Thoracic aorta (tissue), 2 donors: ENCODE measurements at places on chromosomes 5 and 9. TPM values are rescaled to one million over a fixed set of nuclear protein-coding genes. Genes with fewer than 3 reads are reported as not detected.
A peak's percentile ranks its signal among the peaks of the same experiment; 100 is the strongest.

DNA sequence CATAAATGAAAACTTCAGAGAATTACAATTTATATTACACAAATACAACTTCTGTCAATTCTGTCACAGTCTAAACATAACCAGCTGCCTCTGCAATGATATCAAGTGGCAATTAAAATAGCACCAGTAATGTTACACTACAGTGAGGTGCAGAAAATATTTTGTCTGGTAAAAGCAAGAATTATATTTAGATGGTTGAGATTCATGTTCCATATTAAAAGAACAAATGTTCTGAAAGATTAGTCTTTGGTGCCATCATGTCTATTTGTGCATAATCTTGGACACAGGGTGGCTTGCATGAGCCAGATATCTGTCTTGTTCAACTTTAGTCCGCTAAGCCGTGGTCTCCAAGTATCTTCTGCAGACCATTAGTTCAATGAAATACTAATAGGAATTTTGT, 29.0 kb upstream of the PRR16 start:
- no peak for DNase-seq

- DNase-seq = no peak
Observed at GRCh38 chr5:88867638-88868037, 15.3 kb downstream of the MEF2C start.

- no peak for DNase-seq
Observed at GRCh38 chr5:111144352-111144930, 52.3 kb downstream of the WDR36 start.

Gene SLC22A4
- total RNA-seq = 2.1 TPM

GRCh38 chr9:24245988-24246387, 299.7 kb downstream of the IZUMO3 start:
- DNase-seq = no peak

GRCh38 chr5:114116981-114117380, 244.9 kb upstream of the KCNN2 start:
- no peak for DNase-seq

DNA sequence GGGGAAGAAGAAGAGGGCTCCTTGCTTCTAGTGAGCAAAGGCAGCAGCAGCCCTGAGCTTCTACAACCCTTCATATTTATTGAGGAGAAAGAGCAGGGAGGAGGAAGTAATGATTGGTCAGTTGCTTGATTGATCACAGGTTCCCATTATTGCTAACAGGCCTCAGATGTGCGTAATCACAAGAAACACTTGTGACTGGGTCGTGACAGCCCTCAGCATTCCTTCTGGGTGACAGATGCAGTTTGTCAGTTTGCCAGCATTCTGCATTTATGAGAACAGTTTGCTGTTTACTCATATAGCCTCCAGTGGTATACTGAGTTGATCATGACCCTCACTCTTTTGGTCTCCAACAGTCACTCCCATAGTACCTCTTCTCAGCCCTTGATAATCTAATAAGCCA, 111.5 kb upstream of the TNC start:
- no peak for DNase-seq

Gene TEX48
- total RNA-seq = not detected

DNA sequence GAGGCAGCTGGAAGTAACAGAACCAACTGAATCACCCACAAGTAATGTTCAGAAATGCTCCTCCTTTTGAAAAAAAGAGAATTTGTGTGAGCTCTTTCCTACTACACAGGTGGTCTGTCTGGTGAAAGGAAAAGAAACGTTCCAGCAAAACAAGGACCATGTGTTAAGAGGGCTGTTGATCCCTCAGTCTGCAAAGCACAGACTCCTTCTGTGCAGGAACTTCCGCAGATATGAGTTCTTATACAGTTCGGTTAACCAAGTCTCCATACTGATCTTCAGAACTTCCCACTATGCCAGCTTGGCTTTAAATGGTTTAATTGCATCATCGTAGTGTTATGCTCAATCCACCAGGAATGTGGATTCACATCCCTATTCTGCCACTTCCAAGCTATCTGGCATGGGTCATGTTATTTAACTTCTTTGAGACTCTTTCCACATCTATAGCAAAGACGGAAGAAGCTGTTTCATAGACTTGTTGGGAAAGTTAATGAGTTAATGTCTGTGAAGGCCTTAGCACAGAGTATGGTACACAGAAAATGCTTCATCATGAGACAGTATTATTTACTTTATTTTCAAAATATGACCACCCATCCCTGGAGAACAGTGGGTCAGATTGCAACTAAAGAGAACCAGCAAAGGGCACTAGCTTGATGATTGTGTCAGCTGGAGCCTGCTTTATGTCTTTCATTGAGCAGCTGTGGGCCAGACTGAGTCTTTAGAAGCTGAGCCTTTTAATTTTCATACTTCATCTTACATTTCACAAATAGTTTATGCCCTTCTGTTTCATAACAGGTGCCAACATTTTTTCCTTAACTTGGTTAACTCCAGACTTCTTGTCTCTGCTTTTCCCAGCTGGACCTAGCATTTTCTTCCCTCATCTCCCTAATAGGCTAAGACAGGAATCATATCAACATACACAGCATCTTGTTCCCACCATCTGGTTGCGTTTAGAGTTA, 89.9 kb downstream of the MAMDC2 start:
- DNase-seq = no peak

GRCh38 chr9:69919461-69920061, 98.9 kb downstream of the CFAP95 start:
- DNase-seq = no peak

GRCh38 chr5:73816656-73817420, 190.8 kb downstream of the ARHGEF28 start:
- DNase-seq = no peak

- DNase-seq = no peak
Observed at GRCh38 chr5:150014456-150014855, 13.9 kb downstream of the HMGXB3 start.

Gene FABP6
- not detected for total RNA-seq

DNA sequence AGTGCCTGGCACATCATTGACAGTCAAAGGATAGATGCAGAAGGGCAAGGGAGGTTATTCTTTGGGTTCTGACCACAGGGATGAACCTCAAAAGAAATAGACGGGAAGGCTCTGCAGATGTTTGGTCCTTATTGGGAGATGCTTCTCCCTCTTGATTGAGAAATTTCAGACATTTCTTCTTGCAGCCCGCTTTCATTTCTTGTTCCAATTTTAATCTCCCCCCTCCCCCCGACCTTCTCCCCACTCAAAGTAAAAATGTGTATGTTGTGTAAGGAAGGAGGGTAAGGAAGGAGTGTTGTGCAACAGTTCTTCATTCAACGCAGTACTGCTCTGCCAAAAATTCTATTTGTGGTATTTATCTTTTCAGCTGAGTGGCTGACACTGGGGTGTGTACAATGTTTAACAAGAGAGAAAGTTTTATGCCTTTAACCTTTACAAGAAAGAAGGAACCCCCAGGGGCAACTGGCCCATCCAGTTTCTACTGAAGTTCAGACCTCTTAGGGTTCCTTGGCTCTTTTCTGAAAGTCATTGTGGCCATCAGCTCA, 46.3 kb upstream of the TNFSF15 start:
- no peak for DNase-seq

DNA sequence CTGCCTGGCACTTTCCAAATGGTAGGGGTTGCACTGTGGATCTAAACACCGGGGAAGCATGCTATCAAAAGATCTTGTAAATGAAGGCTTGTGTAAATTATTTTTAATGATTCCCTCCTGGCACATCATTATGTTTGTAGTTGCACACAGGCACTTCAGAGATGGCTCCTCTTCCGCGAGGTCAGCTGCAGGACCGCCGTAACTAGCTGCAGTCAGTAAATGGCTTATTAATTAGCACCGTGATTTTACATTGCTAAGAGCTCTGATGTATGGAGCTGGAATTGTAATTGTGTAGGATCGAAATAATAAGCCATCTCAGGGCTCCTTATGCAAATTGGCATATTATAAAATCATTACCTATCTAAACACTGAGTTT, 397.6 kb upstream of the IRX1 start:
- no peak for DNase-seq

GRCh38 chr9:70003901-70004714, 39.5 kb upstream of the MAMDC2 start:
- no peak for DNase-seq

- DNase-seq = no peak
Observed at GRCh38 chr9:131181091-131181681, 55.8 kb downstream of the NUP214 start.

Gene DHX29
- 35.6 TPM for total RNA-seq

DNA sequence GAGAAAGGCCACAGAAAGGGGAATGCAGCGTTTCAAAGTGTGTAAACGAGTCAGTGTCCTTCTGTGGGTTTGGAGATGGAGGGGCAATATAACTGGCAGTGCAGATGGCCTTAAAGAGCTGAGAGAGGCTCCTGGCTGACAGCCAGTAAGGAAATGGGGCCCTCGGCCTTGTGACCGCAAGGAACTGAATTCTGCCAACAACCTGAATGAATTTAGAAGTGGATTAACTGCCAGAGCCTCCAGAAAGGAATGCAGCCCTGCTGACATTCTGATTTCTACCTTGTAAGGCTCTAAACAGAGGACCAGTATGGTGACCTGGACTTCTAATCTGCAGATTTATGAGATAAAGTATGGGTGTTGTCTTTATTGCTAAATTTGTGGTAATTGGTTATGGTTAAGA, 17.5 kb upstream of the NREP start:
- DNase-seq = no peak

- no peak for DNase-seq
Observed at GRCh38 chr9:116868201-116868600, 181.1 kb downstream of the TRIM32 start.

Gene PTBP3
- total RNA-seq = 26.5 TPM

Gene DOCK2
- 40.3 TPM for total RNA-seq

GRCh38 chr5:145118127-145118526, 717.0 kb downstream of the PRELID2 start:
- no peak for DNase-seq

GRCh38 chr5:55918087-55919035, 67.2 kb downstream of the IL31RA start:
- DNase-seq = no peak

GRCh38 chr9:82022121-82022520, 33.5 kb downstream of the SPATA31D1 start:
- no peak for DNase-seq

- no peak for DNase-seq
Observed at GRCh38 chr5:146209714-146210113, 6.3 kb downstream of the RBM27 start.

Gene MYOZ3
- 0.81 TPM for total RNA-seq

Gene FANCG
- total RNA-seq = 19.1 TPM

Gene WDR38
- not detected for total RNA-seq

Gene MEGF10
- under 0.01 TPM for total RNA-seq

DNA sequence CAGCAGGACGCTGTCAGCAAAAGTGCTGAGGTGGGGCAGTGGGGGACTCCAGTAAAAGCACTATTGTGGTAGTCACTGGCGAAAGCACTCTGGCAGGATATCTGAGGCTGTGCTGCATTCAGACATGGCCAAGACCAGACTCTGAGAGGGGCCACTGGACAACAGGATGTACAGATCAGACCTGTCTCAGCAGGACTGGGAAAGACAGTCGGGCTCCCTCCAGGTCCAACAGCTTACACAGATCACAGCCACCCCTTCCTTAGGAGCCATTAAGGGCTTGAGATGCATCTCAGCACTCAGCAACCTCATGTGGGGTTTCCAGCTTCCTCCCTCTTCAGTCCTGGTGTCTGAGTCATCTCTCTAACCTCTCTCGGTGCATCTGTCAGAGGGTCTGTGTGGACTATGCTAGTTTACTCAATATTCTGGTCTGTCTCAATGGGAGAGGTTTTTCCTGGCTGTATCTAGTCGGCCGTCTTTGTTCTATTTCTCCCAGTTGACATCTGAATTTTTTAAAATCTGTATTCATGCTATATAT, 154.5 kb downstream of the CWC27 start:
- no peak for DNase-seq

- no peak for DNase-seq
Observed at GRCh38 chr5:57953792-57954191, 471.2 kb upstream of the ACTBL2 start.

Gene TXNDC8
- not detected for total RNA-seq

GRCh38 chr5:1965925-1966324, 83.2 kb upstream of the IRX4 start:
- no peak for DNase-seq

- DNase-seq = no peak
Observed at GRCh38 chr9:113247640-113248039, 26.3 kb downstream of the SLC31A1 start.

- no peak for DNase-seq
Observed at GRCh38 chr9:124348831-124349230, 66.4 kb downstream of the PSMB7 start.

DNA sequence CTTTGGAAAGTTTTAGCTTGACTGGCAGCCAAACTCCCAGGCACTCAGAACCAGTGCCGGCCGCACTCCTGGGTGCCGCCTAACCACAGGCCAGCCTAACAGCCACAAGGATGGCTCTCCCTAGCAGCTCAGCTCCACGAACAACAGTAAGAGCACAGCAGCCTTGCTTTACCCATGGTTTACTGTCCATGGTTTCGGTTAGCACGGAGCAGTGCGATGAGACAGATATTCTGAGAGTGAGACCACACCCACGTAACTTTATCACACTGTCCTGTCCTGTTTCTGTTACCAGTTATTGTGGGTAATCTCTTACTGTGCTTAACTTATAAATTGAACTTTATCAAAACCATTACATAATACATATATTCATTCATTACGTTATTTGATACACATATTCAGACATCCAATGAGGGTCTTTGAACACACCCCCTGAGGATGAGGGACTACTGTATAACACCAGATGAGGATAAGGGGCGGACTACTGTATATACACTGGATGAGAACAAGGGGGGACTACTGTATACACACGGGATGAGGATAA, 12.4 kb downstream of the CLPTM1L start:
- DNase-seq = no peak

- DNase-seq = no peak
Observed at GRCh38 chr9:121975801-121976277, 117.3 kb downstream of the TTLL11 start.

Gene ABLIM3
- total RNA-seq = 41.2 TPM

- DNase-seq = no peak
Observed at GRCh38 chr9:86749894-86750255, 197.4 kb downstream of the GAS1 start.

GRCh38 chr5:65035211-65036206, 266.8 kb downstream of the CWC27 start:
- peak; percentile 59 for DNase-seq

Gene GPR21
- total RNA-seq = 6.4 TPM

GRCh38 chr5:1007681-1008450, 736 bp upstream of the NKD2 start:
- no peak for DNase-seq

DNA sequence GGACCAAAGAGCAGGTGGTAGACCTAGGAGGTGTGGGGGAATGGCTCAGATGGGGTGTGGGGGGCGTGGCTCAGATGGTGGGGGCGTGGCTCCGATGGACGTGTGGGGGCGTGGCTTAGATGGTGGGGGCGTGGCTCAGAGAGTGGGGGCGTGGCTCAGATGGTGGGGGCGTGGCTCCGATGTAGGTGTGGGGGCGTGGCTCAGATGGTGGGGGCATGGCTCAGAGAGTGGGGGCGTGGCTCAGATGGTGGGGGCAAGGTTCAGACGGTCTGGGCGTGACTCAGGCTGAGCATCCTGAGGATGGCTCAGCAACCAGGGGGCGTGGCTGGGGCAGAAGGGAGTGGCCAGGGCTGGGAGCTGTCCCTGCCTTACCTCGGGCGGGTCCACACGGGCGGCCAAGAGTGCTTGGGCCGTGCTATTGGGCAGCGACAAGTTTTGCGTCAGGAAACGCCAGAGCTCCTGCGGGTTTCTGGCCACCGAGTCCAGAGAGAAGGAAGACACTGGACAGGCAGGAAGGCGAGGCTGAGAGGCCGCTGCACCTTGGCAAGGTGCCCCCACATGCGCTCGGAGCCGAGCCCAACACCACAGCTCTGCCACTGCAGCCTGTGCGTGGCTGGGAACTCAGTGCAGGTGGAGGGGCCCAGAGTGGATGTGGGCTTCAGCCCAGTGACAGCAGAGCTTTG, 5.9 kb downstream of the ABCA2 start:
- no peak for DNase-seq

- DNase-seq = no peak
Observed at GRCh38 chr5:15321776-15322175, 178.2 kb upstream of the FBXL7 start.
